Activated T-helper 2 cell treated with anti-CD3 and anti-CD28 coated beads, Interferon-gamma antibody, Interleukin-2, Interleukin-4, amounts not matched to agents 10 μg/mL and 5 μg/mL and 100 μg/mL, durations not matched to agents 14 hours and 24 hours and 36 hours (primary cell): ENCODE measurements at places on chromosomes 4 and X.
A peak's percentile ranks its signal among the peaks of the same experiment; 100 is the strongest.

GRCh38 chr4:13097971-13098370 lies 386.2 kb downstream of the RAB28 start:
- DNase-seq, result no peak

DNA sequence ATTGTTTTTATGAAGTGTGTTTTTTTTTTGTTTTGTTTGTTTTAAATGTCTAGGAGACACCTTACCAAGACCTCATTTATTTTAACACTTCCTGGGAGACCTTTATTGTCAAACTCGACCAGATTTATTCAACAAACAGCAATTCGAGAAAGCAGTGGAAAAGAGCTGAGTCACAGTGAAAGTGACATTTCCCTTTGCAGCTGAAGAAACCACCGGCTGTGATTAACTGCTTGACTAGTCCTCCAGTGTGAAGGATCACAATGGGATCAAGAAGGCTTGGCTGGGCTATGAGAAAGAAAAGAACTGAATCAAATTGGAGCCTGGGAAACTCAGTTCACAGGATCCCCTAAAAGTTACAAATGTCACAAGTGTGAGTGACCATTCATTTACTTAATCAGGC lies 11.9 kb upstream of the ADH7 start:
- no peak for DNase-seq

DNA sequence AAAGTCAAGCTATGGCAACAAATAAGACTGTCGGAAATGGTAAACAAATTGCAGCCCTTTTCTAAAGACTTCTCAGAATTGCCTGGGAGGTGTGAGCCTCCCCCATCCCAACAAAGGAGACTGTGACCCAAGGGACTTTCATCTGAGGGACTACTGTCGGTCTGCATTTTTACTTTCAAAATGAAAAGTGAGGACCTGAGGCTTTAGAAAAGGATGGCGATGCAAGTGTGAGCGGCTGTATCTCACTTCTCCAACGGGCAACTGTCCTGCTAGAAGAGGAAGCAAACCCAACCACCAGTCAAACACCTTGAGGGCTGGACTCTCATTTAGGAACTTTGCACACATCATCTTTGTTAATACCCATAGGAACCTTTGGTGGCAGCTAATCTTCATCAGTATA lies 62.6 kb upstream of the CLNK start:
- no peak for DNase-seq

GRCh38 chr4:102867278-102868152 lies 1.3 kb upstream of the CISD2 start:
- no peak for DNase-seq

- DNase-seq, result no peak
These were observed 54.6 kb downstream of the CFAP299 start for GRCh38 chr4:80390178-80390577.

GRCh38 chr4:109051054-109051453 lies 251.4 kb downstream of the COL25A1 start:
- no peak for DNase-seq

GRCh38 chr4:140056015-140056414 lies 98.0 kb downstream of the MAML3 start:
- no peak for DNase-seq

- DNase-seq, result no peak
These were observed 735.1 kb downstream of the STIM2 start for GRCh38 chr4:27595571-27596360.

DNA sequence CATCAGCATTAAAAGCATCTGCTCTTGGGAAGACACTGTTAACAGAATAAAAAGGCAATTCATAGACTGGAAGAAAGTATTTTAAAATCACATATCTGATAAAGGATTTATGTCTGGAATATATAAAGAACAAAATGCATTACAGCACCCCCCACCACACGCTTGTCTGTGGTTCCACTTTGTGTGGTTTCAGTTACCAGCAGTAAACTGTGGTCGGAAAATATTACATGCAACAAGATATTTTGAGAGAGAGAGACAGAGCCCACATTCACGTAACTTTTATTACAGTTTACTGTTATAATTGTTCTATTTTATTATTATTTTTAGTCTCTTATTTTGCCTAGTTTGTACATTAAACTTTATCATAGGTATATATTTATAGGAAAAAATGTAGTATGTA lies 21.2 kb upstream of the PDE6B start:
- no peak for DNase-seq

- DNase-seq, result no peak
These were observed 47.8 kb downstream of the SLC9A7 start for GRCh38 chrX:46710927-46711623.

DNA sequence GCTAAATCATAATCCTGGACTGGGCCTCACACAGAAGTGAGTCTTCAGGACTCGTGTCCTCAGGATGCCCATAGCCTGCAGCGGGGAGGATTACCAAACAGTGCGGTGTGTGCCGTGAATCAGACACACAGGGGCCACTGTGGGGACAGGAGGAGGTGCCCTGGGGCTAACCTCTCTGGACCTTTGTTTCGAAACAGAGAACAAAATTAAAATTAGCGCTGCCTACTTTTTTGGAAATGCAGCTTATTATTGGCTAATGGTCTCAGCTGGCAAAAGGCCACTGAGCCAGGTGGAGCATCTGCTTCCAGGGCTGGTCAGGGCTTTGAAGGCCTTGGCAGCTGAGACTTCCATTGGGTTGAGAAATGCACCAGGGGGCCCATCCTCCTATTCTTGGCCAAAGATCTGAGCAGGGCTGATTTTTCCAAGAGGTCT lies 236.2 kb downstream of the EVC2 start:
- DNase-seq, result no peak

- peak; percentile 65 for DNase-seq
These were observed 3.6 kb downstream of the MAGIX start for GRCh38 chrX:49165901-49166881.

DNA sequence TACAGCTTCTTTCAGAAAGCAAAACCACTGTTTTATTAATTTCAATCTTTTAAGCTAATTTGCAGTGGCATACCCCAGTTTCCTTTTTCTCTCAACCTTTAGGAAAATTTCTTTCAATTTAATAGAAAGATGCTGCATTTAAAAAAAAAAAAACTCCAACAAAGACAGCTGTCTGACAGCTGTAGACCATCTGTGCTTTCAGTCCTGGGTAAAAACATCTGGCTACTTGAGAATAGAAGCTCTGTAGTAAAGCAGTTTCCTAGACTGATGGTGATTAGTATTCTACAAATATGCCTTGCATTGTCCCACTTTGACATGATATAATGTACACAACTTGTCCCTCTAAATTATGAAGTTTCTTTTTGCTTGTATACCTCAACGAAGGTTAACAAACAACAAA lies 197.8 kb downstream of the EDA start:
- no peak for DNase-seq

DNA sequence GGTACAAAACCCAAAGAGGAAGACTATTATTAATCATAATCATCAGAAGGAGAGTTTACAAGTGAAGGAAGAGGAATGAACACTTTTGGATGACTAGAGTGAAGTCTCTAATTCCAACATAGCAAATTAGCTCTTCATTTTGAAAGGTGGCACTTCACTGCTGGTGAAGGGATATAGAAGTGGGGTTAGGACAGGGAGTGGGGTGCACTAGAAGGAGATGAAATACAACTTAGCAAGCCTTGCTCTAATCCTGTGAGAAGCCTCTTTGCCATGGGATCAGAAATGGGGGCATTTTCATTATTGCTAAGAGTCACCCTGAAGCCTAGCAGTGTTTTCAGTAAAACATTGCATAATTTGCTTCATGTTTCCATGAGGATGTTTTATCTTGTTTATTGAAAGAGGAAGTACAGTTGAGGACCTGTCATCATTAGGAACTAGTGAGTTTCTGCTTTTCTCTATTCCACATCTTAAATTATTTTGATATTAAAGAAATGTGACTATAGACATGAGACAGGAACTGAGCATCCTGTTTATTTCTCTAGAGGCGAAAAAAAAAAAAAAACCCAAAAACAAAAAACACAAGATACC lies 9.3 kb upstream of the GRPR start:
- no peak for DNase-seq

- no peak for DNase-seq
These were observed 63.9 kb downstream of the PPP3CA start for GRCh38 chr4:101283434-101283833.

- DNase-seq, result no peak
These were observed 43.5 kb downstream of the CLCN3 start for GRCh38 chr4:169663831-169664230.

GRCh38 chr4:148452970-148453369 lies 10.8 kb upstream of the NR3C2 start:
- no peak for DNase-seq

GRCh38 chrX:25285598-25285997 lies 269.8 kb upstream of the ARX start:
- no peak for DNase-seq

DNA sequence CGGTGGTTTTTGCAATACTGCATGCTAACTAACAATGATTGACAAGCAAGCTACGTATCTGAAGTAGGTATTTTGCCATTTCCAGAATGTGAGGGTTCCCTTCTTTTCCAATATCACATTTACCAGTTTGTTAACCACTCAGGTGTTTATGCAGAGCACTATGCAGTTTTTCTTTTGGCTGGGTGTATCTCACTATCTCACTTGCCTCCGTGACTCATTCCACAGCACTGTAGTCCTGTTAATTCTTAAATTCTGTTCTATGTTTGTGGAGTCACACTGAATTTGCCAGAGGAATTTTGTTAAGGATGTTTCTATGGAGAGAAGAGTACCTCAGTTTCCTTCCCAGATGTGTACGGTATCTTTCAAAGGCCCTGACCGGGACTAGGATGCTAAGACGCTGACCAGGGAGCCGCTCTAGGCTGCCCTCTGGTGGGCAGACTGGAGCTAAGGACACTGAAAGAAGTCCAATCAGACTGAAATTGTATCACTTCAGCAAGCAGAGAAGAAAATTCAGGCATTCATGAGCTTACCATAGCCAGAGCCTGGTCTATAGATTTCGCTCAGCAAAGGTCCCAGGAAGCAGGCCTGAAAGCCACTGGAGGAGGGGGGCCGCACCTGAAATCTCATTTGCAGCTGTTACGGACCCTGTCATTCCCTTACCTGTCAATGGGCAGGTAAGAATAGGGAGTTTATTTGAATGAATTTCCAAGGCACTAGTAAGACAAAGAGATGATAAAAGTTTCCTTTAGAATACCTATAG lies 388.4 kb upstream of the SPOCK3 start:
- peak; percentile 11 for DNase-seq

- no peak for DNase-seq
These were observed 27.0 kb downstream of the BLOC1S4 start for GRCh38 chr4:6742989-6743388.

DNA sequence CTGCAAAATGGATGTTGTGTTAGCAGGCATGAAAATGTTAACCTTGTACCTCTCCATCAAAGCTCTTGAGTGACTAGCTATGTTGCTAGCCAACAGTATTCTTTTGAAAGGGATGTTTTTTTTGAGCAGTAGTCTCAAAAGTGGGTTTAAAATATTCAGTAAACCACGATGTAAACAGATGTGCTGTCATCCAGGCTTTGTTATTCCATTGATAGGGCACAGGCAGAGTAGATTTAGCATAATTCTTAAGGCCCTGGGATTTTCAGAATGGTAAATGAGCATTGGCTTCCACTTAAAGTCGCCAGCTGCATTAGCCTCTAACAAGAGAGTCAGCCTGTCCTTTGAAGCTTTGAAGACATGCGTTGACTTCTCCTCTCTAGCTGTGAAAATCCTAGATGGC lies 18.4 kb downstream of the FGF2 start:
- no peak for DNase-seq

GRCh38 chrX:23786268-23786815 lies 3.4 kb downstream of the SAT1 start:
- DNase-seq, result no peak

- DNase-seq, result no peak
These were observed 309.8 kb upstream of the HAND2 start for GRCh38 chr4:173839865-173840264.

DNA sequence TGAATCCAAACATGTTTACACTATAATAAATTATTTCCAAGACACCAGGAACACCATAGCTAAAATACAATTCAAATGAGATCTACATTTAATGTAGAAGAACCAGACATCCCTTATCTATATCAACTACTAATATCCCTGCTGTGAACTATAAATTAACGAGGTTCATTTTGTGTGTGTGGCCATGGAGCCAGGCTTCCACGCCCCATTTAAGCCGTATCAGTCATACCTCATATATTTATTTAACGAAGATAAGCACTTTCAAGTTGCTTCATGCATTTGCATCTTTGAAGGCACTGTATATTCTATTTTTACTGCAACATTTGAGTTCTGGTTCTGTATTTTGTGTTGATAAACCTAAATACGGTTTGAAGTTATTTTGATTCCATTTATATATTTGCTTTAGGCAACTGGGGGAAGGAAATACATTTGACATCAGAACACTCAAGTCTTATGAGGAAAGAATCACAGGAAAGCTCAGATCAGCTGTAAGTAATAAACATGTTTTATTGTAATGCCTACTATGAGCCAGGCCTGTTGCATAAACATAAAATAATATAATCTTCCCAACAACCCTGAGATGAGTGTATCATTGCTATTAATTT lies 45.1 kb upstream of the WDR17 start:
- DNase-seq, result no peak

GRCh38 chr4:41586675-41587225 lies 48.8 kb downstream of the LIMCH1 start:
- DNase-seq, result no peak

DNA sequence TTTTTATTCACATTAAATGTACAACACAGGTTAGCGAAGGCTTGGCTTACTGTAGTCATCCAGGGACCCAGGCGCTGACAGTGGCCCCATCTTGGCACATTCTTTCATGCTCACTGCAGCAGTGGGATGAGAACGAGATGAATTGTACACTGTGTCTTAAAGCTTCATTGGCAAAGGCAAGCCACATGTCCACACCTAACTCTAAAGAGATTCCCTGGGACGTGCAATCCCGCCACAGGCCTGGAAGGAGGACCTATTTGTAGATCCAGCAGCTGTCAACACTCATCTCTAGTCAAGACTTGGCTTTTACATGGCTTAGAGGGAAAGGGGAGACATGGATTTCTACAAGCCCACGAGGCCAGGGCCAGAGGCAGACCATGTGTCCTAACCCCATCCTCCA lies 16.1 kb upstream of the CXCR3 start:
- DNase-seq, result no peak

GRCh38 chr4:184940500-184940899 lies 77.8 kb upstream of the HELT start:
- DNase-seq, result no peak

- no peak for DNase-seq
These were observed 249.9 kb downstream of the HNRNPD start for GRCh38 chr4:82123934-82124333.

GRCh38 chr4:10687526-10687925 lies 3.0 kb upstream of the CLNK start:
- no peak for DNase-seq

- no peak for DNase-seq
These were observed 29.9 kb downstream of the CLRN2 start for GRCh38 chr4:17544831-17545234.

- no peak for DNase-seq
These were observed 73.3 kb downstream of the CRLF2 start for GRCh38 chrX:1139185-1139500.

- DNase-seq, result no peak
These were observed 704.9 kb upstream of the PABPC4L start for GRCh38 chr4:134906404-134907023.

- no peak for DNase-seq
These were observed 729 bp upstream of the CPLX1 start for GRCh38 chr4:826508-827208.
